ENCODE measurements at places on chromosomes 6 and 20. TPM values are rescaled to one million over a fixed set of nuclear protein-coding genes. Genes with fewer than 3 reads are reported as not detected.

The RFX6 gene
- not detected for total RNA-seq

The HLA-DQA1 gene
- total RNA-seq = 111 TPM

The TXLNB gene
- 1.3 TPM for total RNA-seq

The ZNF76 gene
- 31.3 TPM for total RNA-seq

The LTB gene
- total RNA-seq = 6.2 TPM

The PHF20 gene
- total RNA-seq = 56.5 TPM

Data from upper lobe of right lung (tissue), 1 donor.